GOT3 (cell line): ENCODE measurements at places on chromosomes 4 and X.

GRCh38 chr4:46444318-46445000 lies 54.5 kb upstream of the GABRA2 start:
- no peak for DNase-seq

- DNase-seq = no peak
These were observed 41.1 kb upstream of the WDR1 start for GRCh38 chr4:10157478-10158332.

DNA sequence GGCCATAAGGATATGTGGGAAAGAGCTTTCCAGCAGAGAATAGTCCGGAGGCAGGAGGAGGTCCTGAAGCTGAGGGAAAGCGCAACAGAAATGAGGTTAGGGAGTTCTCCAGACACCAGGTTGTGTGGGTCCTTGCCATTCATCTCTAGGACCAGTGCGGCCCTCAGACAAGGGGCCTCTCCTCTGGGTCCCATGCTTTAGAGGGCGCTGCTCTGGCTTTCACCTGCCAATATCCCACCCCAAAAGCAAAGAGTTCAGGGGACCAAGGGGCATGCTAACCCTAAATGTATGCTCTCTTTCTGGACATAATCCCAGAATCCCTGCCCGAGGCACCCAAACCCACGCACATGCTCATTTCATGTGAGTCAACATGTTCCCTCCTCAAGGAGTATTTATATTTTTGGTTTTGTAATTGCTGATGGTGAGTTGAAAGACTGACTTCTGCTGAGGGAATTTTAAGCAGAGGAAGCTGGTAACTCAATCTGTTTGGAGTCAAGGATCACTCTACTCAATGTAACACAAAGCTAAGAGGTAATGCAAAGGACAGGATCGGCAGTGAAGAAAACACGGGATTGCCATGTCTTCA lies 14.8 kb downstream of the RPL34 start:
- no peak for DNase-seq

DNA sequence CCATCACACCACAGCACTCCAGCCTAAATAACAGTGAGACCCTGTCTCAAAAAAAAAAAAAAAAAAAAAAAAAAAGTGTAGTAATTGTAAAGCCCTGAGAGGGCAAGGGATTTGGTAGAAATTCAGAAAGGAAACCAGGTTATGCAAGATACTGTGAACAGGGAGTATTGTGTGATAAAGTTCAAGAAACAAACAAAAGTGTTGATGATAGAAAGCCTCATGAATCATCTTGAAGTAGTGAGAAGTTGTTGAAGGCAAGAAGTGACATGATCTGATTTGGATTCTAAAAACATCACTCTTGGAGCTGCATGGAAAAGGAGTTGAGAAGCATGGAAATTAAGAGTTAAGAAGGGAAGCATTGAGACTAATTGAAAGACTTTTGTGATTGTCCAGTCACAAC lies 102.2 kb downstream of the RAP1GDS1 start:
- no peak for DNase-seq

GRCh38 chr4:1488357-1488756 lies 82.1 kb upstream of the NKX1-1 start:
- no peak for DNase-seq

- DNase-seq = no peak
These were observed 15.8 kb downstream of the PLK4 start for GRCh38 chr4:127896528-127896927.

DNA sequence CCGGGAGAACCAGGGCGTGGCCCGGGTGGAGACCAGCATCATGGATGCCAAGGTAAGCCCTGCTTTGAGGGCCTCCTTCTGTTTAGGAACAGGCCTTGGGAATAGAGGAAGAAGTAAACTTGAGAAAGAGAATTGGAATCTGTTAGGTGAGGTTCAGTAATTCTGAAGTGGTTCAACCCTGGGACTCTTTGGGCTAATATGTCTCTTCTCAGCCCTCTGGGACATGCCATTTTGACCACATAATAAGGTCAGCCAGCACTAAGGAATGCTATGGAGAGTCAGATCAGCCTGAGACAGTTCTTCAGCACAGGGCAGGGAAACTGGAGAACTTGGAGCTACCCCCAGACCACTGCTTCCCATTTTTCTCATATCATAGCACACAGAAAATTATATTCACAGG lies 63.3 kb upstream of the PRPS1 start:
- DNase-seq = no peak

- DNase-seq = no peak
These were observed 90.3 kb downstream of the ANTXR2 start for GRCh38 chr4:79982601-79983322.

- DNase-seq = no peak
These were observed 71.8 kb upstream of the PSAPL1 start for GRCh38 chr4:7506572-7506971.

- no peak for DNase-seq
These were observed 1833.2 kb upstream of the PCDH7 start for GRCh38 chr4:28886934-28887333.

- DNase-seq = no peak
These were observed 17.4 kb upstream of the SLC34A2 start for GRCh38 chr4:25638221-25638601.

DNA sequence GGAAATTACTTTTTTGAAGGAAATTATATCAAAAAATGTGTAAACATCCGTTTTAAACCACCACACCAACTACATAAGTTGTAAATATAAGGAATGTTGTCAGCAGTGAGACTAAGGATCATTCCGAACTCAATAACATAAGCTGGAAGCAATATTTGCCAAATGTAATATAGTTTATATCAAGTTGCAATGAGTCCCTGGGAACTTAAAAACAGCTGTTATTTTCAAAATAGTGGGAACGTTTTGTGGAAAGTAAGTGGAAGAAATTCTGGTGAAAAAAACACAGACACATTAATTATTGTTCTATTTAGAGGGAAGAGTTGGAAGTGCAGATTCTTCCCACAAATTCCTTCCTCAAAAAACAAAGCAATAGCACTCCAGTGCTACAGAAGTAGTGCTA lies 444.3 kb downstream of the NAP1L3 start:
- no peak for DNase-seq

- no peak for DNase-seq
These were observed 1216.3 kb upstream of the ADGRL3 start for GRCh38 chr4:59983852-59984251.

DNA sequence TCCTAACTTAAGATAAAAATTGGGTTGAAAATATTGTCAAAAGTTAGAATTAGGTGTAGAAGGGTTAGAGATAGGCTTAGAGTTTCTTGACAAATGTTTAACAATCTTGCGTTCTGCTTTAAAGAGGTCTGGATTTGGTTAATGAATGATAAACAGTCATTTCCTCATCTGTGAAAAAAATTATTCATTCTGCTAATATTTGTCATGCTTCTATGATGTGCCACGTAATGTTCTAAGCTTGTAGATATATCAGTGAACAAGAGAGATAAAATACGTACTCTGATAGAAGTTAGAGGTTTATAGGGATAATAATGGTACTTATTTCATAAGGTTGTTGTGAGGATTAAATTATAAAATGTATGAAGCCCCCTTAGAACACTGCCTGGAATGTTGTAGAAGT lies 443.0 kb upstream of the GALNT7 start:
- no peak for DNase-seq

DNA sequence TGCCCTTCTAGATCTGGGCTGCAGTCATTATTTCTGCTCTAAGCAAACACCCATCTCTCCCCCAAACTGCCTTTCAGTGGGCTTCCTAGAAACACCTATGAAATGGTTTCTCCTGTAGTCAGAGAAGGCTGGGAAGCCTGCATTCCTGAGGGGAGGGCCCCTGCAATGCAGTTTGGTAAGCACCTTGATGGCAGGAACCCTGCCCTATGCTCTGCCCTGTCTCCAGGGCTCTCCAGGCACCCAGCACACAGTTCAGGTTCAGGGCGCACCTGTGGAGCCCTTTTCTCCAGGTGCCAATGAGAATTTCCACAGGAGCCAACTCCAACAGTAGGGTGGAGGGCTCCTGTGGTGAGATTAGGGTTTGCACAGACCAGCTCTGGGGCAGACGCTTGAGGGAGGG lies 69.1 kb upstream of the FBXW7 start:
- DNase-seq = no peak

DNA sequence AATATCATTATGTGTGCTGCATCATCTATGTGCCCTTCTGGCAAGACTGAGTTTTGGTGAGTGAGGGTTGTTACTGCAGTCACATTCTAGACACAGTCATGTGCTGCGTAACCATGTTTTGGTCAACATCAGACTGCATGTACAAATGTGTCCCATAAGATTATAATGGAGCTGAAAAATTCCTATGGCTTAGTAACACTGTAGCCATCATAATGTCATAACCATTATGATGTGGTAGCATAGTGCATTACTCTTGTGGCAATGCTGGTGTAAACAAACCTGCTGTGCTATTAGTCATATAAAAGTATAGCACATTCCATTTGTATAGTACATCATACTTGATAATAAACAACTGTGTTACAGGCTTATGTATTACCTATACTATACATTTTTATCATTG lies 198.1 kb upstream of the NUDT6 start:
- no peak for DNase-seq

GRCh38 chrX:103783971-103784370 lies 7.3 kb downstream of the PLP1 start:
- DNase-seq = no peak

- DNase-seq = no peak
These were observed 103.3 kb downstream of the SH3BGRL start for GRCh38 chrX:81305240-81305639.

DNA sequence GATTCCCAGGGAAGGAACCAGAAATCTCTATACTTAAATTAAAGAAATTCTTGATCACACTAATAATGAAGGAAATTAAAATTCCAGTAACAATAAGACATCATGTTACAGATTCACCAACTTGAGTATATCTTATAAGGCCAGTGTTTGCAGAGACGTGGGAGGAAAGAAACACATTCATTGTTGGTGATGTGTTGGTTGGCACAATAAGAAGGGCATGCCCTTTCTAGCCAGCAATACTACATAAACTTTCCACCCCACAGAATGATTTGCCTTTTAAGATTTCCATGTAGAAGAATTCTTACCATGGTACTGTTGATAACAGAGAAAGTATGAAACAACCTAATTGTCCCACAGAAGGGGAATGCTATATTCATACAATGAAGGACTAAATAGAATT lies 581.5 kb downstream of the STIM2 start:
- DNase-seq = no peak

- DNase-seq = peak; percentile 5
These were observed 41.4 kb downstream of the SRPX2 start for GRCh38 chrX:100685284-100685996.

GRCh38 chrX:113741744-113742143 lies 842.1 kb upstream of the HTR2C start:
- no peak for DNase-seq

GRCh38 chr4:123749383-123749782 lies 352.8 kb downstream of the SPRY1 start:
- DNase-seq = no peak

DNA sequence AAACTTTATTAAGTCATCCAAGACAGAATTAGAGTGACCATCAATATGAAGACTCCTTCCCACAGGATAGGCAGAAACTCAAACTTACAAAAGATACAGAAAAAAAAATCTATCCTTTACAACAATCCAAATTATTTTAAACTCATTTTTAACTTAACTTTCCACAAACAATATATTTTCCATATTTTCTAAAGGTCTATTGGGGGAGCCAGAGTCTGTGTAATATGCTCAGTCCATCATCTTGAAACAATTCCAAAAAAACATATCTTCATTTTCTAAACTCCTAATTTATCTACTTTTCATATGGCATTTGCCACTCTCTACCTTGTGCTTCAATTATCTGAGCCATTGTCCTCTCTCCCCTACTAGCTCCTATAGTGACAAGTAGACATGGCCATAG lies 378.1 kb downstream of the PDGFC start:
- no peak for DNase-seq

DNA sequence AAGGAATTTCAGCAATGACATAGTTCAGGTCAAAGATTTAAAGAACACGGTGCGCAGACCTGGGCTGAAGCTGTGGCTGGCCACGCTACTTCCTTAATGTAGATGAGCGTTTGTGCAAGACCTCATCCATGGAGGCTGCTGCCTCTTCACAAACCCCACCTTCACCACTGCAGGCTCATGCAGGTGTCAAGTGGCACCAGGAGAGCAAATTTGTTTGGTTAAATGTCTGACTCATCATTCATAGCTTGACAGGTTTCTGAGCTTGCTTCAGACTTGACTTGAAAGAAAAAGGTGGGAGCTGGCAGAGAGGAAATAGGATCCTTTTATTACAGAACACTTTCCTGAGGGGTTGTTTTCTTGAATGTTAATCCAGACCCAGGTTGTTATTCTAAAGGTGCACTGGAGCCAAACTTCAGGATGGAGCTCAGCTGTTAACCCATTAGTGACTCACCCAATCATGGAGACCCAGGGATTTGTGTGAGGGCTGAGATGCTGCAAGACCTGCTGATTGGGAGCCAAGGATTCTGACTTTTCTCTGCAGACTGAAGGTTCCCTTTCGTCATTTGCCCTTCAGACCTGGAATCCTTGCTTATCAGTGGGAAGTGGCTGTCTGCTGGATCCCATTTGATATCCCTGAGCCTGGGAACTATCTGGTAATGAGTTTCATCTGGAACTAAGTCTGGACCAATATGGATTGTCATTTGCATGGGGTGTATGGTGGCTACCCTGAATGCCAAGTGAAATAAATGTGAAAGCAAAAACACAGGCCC lies 315.3 kb downstream of the PTTG2 start:
- no peak for DNase-seq

- no peak for DNase-seq
These were observed 76.6 kb downstream of the DDX60 start for GRCh38 chr4:168241953-168242352.

DNA sequence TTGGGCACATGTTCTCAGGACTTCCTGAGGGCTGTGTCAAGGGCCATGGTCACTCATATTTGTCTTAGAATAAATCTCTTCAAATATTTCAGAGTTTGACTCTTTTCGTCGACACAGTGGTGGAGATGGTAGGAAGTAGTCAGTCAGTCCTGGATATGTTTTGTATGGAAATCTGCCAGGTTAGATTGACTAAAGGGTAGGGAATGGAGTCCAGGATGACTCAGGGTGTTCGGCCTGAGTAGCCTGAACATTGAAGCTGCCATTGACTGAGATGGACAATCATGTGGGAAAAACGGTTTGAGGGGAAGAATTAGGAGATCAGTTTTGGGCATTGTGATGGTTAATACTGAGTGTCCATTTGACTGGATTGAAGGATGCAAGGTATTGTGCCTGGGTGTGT lies 177.1 kb upstream of the CENPE start:
- DNase-seq = no peak

DNA sequence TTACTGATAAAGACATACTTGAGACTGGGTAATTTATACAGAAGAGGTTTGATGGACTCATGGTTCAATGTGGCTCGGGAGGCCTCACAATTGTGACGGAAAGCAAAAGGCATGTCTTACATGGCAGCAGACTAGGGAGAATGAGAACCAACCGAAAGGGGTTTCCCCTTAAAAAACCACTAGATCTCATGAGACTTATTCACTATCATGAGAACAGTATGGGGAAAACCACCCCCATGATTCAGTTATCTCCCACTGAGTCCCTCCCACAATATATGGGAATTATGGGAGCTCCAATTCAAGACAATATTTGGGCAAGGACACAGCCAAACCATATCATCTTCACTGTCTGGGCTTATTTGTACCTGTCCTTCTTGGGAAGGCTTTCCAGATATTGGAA lies 22.8 kb upstream of the MUC7 start:
- no peak for DNase-seq
